ENCODE measurements at places on chromosomes 3 and 15.

DNA sequence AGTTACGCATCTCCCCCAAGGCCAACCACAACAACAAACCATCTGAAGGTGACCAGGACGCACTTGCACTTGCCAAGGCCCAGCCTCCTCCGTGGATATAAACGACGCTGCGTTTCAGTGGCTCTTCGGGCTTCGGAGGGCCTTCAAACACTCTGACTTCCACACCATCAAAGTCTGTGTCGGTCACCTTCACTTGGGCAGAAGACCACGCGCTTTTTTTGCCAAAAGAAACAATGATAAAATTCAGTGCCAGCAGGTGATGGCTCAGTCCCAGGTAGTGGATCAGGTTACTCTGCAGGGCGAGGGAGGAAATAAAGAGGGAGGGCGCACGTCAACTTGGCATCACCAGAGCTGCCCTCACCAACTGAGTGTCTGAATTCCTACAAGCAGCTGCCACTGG lies 63.0 kb downstream of the NCEH1 start:
- H3K4me3 ChIP-seq: no peak overlapping the region
- DNase-seq: no peak
- no peaks in the 10 kb centered on the region for H3K27me3 ChIP-seq
- H3K36me3 ChIP-seq: no peaks in the 10 kb centered on the region

DNA sequence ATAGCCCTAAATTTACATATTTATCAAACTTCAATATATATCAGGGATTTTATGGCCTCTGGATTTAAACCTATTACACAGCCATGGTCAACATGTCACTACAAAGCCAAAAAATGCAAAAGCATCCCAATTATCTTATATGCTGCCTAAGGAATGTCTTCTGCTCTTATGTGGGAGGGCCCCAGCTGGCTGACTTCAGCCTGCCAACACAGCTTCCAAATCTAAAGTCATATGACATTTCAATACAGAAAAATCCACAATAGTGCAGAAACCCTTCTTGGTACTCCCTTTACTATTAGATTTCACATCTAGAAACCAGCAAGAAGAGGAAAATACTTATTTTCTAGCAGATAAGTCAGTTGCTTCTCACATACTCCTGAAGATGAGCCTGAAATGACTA lies 6.4 kb downstream of the PFN2 start:
- H3K36me3 ChIP-seq: no peaks in the 10 kb centered on the region
- no peak overlapping the region for H3K27ac ChIP-seq
- no peaks in the 10 kb centered on the region for H3K27me3 ChIP-seq
- DNase-seq: no peak

DNA sequence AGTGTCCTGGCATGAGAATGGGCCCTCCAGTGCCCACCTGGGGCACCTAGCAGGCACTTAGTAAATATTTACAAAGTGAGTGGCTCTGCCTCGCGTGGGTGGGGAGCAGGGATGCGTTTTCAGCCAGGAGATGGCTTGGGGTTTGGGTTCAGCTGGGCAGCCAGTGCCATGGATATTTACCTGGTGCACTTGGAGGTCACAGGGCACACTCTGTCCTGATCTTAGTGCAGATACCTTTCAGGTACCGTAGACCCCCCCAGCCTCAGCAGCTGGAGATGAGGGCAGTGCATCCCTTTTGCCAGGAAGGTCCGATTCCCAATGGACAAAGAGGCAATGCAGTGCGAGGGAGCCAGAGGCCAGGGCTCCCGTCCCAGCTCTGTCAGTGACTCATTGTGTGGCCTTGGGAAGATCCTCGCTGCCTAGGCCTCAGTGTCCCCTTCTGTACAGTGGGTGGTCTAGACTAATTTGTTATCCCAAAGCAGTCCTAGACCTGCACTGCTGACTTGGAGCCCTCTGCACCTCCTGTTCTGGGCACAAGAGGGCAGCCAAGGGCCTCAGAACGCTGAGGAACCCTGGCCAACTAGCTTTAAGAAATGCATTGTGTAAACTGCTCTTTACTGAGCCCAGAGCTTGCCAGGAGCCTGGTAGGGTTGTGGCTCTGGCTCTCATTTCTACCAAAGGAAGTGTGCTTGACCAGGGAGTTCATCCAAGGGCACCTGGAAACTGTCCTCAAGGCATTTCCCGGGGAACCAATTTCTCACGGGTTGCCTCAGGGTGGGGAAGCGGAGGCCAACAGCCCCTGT lies 16.0 kb downstream of the HDAC11 start:
- no peak overlapping the region for H3K27ac ChIP-seq
- H3K4me1 ChIP-seq: 0 out of 2 replicates have a peak, but pooled peaks cover 3% of the 10 kb centered on the region
- no peak overlapping the region for H3K4me3 ChIP-seq

- 0 out of 2 replicates have a peak, but pooled peaks cover 5% of the 10 kb centered on the region for H3K4me1 ChIP-seq
- no peak overlapping the region for H3K27ac ChIP-seq
- no peak for DNase-seq
- H3K36me3 ChIP-seq: no peaks in the 10 kb centered on the region
- H3K4me3 ChIP-seq: no peak overlapping the region
These were observed 35.3 kb upstream of the GOLGA8A start for GRCh38 chr15:34472947-34473346.

- H3K4me3 ChIP-seq: no peak overlapping the region
- no peak overlapping the region for H3K27ac ChIP-seq
- H3K27me3 ChIP-seq: no peaks in the 10 kb centered on the region
- DNase-seq: no peak
These were observed 37.1 kb downstream of the ZNF106 start for GRCh38 chr15:42453826-42454225.

- DNase-seq: no peak
- no peak overlapping the region for H3K4me3 ChIP-seq
- no peaks in the 10 kb centered on the region for H3K36me3 ChIP-seq
- peaks cover 31% of the 10 kb centered on the region for H3K4me1 ChIP-seq
- no peak overlapping the region for H3K27ac ChIP-seq
These were observed 38.3 kb downstream of the CNTN6 start for GRCh38 chr3:1131166-1131565.

GRCh38 chr15:29698030-29698701 lies 124.1 kb downstream of the TJP1 start:
- no peak overlapping the region for H3K27ac ChIP-seq
- H3K4me1 ChIP-seq: no peaks in the 10 kb centered on the region
- H3K27me3 ChIP-seq: no peaks in the 10 kb centered on the region
- no peaks in the 10 kb centered on the region for H3K36me3 ChIP-seq
- no peak overlapping the region for H3K4me3 ChIP-seq
- no peak for DNase-seq
